Right hindlimb (tissue), 1 donor: ENCODE measurements at places on chromosomes 2 and 18.

- no peak for DNase-seq
Measured at GRCh38 chr18:75122334-75122958, 86.5 kb downstream of the PTGR3 start.

DNA sequence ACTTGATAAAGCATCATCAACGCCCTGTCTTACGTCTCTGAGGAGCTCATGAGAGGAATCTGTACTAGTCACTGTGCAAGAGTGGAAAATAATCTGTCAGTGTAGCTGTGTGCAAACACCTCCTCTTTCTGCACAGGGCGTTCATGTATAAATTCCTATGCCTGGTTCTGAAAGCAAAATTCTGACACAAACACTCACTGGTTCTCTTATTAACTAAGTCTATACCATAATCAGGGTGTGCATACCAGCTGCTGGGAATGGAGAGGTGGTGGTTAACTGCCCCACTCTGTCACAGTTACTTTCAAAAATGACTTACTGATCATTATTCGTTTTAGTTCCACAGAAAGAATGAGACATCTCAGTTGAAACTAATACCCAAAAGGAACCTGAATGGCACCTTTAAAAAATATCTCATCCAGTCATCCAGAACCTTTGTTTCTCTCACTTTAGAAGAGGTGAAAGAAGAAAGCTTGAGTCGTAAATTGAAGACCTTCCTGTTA, 35.7 kb downstream of the STK39 start:
- no peak for DNase-seq

GRCh38 chr2:20418519-20418918, 28.4 kb upstream of the RHOB start:
- DNase-seq, result no peak

DNA sequence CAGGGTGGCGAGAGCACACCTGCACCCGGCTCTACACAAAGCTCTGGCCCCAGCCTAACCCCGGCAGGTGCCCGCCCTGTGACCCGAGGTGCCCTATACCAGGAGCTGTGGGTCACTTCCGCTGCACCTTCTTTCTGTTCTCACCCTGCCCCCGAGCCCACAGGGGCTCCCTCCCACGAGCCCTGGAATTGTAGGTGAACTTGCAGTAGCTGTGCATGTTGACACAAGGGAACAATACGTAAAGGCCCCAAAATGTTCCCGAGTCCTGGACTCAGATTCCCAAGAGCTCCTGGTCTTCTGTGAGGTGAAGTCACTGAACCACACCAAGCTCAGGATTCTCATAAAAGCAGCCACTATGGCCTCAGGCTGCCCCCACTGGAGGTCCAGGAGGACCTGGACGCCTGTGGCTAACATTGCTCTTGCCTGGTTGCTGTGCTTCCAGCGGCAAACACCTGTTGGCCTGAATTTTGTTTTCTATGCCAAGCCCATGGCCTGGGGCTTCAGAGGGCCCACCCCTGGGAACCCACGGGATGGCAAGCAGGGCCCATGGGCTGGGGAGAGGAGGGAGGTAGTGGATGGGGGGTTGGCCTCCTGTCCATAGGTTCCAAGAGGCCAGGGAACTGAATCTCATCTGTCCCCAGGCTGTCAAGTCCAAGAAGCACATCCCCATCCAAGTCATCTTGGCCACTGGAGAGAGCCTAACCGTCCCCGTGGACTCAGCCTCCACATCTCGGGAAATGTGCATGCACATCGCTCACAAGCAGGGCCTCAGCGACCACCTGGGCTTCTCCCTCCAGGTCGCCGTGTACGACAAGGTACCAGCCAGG, 23.2 kb upstream of the GPR17 start:
- peak; percentile 7 for DNase-seq

GRCh38 chr2:171595456-171595855, 73.2 kb downstream of the CYBRD1 start:
- DNase-seq, result no peak

DNA sequence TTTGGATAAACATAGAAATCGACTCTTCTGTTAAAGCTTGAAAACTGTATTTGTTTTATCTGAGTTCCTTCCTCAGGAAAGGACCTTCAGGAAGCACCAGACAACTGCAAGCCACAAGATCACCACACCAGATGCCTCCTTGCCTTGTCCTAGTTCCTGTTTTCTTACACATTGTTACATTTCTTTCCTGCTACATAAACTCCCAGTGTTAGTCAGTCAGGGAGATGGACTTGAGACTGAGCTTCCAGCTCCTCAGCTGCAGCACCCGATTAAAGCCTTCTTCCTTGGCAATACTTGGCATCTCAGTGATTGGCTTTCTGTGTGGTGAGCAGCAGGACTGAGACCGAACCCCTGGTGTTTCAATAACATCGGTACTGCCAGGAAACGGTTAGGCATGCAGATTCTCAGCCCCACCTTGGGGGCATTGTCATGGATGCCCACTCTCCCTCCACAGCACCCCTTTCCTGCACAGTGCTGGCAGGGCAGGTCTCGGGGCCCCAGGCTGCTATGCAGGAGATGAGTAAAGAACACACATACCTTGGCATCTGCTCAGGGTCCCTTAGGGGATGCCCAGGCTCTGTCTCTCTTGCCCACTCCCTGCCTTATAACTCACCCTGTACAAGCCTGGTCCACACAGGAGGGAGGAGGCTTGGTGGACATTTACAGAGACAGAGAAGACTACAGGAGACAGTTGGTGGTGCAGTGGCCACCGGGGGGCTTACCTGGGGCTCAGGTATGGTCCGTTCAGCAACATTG, 32.6 kb downstream of the ANKMY1 start:
- DNase-seq, result no peak

DNA sequence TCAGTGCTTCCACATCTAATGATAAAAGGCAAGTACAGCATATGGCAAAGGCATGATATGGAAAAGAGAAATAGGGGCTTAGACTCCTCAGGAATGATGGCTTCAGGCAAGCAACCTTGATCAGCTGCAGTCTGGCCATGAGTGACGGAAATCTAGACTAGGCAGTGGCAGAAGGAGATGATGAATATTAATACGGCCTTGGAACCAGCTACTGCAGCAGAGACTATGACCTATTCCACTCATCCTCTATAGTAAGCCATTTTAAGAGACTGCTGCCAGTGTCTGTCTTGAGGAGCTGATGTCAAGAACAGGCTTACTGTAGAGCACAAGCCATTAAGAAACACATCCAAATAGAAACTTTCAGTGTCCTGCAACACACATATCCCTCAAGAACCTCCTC, 23.7 kb downstream of the ASXL2 start:
- DNase-seq, result no peak

GRCh38 chr18:79979843-79980242, 8.5 kb downstream of the TXNL4A start:
- no peak for DNase-seq

DNA sequence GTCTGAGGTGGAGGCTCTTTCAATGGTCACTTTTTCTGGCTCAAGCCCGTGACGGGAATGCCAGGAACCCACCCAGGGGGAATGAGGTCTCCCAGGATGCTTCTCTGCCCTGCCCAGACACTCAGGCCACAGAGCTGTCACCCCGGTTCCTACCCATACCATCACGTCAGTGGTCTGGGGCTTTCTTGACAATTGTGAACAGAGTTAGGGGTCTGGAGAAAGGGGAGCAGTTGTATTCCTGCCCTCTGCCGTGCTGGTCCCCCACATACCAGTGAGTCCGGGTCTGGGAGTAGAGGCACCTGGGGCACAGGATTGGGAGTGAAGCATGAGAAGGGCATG, 97.2 kb downstream of the B3GNT2 start:
- no peak for DNase-seq

- no peak for DNase-seq
Measured at GRCh38 chr2:190210471-190210870, 109.2 kb downstream of the HIBCH start.

- no peak for DNase-seq
Measured at GRCh38 chr18:50373561-50374219, 1.2 kb upstream of the SKA1 start.

GRCh38 chr2:109455731-109456691, 157.8 kb downstream of the SEPTIN10 start:
- no peak for DNase-seq

- DNase-seq, result no peak
Measured at GRCh38 chr2:79994965-79995364, 309.6 kb downstream of the LRRTM1 start.

- DNase-seq, result no peak
Measured at GRCh38 chr2:76668279-76668678, 853.9 kb downstream of the LRRTM4 start.

DNA sequence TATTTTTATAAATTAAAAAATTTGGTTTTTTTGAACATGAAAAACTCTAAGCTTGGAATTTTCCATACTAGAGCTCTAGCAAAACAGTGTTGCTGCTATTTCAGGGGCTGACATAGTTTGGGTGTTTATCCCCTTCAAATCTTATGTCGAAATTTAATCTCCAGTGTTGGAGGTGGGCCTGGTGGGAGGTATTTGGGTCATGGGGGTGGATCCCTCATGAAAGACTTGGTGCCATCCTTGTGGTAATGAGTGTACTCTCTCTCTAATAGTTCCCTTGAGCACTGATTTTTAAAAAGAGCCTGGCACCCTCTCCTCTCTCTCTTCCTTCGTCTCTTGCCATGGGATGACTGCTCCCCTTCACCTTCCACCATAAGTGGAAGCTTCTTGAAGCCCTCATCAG, 244.6 kb upstream of the UBE2E3 start:
- no peak for DNase-seq
